Forelimb muscle (tissue), 1 donor: ENCODE measurements at places on chromosomes 6 and 20.

DNA sequence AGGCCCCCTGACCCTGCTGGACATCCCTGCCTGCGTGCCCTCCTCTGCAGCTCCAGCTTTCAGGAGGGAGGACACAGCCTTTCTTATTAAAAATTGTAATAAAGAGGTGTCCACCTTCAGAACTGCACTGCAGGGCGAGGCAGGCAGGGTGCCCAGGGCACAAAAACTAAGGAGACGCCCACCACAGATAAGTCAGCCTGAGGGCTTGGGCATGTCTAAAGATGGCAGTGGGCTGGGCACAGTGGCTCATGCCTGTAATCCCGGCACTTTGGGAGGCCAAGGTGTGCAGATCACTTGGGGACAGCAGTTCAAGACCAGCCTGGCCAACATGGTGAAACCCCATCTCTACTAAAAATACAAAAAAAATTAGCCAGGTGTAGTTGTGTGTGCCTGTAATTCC, 7.0 kb upstream of the C20orf144 start:
- DNase-seq, result no peak

DNA sequence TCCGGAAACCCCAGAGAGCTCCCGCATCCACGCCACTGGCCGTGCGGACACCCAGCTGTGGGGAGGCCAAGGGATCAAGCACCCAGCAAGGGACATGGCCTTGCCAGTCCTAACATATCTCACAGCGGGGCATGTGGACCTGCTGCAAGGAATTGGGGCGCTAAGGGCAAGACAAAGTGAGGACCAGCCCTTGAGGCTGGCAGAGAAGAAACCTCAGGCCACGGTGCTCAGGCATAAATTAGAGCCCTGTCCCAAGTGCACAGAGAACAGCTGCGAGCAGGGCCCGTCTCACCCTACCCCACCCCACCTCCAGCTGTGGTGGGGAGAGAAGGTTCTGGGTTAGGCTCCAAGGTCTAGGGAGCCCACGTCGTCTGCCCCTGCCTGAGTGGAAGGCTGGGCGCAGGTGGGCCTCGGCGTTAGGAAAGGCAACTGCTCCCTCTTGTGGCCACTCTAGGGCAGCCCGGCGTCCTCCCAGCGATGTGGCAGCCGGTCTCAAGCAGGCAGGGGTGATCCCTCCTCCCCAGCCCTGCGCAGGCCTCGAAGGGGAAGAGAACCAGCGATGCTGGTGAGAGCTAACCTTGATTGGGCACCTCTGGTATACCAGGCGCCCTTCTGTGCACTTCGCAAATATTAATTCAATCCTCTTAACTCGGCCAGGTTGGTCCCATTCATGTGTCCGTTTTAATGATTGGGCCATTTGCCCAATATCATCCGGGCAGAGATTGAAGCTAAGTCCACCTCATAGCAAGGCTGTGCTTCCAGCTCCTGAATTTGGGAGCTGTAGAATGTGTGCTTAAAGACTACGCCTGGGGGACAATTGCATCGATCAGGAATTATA, 235.8 kb downstream of the NFATC2 start:
- DNase-seq, result peak; percentile 17

GRCh38 chr20:64241061-64241460, 14.5 kb upstream of the PCMTD2 start:
- DNase-seq, result no peak

DNA sequence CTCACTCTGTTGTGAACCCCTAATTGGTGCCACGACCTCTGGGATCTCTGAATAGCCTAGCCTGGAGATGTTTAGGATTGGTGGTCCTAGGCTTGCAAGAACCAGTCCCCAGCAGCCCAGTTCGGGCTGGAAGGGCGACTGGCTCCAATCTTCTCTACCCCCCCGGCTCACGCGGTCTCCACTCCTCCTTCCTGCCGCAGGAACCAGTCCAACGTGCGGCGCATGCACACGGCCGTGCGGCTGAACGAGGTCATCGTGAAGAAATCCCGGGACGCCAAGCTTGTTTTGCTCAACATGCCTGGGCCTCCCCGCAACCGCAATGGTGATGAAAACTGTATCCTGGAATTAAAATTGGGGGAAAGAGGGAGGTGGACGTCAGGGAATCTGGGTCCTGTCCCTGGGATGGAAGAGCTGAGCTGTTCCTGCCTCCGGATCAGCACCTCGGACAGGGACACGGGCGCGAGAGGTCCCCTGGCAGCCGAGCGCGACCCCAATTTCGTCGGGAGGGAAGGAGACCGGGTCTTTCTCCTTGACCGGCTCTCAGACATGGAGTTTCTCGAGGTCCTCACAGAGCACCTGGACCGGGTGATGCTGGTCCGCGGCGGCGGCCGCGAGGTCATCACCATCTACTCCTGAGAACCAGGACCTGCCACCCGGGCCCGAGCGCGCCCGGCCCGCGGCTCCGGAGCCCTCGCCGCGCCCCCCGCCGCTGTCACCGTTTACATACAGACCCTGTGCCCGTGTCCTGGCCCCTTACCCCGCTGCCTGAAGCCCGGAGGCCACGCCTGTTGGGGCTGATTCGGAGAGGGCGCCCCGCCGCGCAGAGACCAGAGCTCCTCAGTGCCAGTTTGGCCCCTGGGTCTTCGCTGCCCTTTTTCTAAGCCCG, 28.2 kb downstream of the SLC12A5 start:
- DNase-seq, result no peak

DNA sequence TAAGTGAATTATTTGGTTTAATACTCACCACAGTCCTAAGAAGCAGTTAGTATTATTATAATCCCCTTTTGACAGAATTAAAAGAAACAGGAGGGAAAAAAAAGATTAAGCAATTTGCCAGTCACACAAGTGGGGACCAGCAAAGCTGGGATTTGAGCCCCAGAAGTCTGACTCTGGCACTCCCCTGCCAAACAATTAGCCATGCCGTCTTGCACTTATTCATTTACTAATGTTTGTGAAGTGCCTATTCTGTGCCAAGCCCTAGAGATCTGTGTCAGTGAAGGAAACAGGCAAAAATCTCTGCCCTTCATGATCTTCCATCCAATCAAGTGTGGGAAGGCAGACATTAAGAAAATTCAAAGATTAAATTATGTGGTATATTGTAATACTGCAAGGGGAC, 126.0 kb upstream of the TOP1 start:
- no peak for DNase-seq

DNA sequence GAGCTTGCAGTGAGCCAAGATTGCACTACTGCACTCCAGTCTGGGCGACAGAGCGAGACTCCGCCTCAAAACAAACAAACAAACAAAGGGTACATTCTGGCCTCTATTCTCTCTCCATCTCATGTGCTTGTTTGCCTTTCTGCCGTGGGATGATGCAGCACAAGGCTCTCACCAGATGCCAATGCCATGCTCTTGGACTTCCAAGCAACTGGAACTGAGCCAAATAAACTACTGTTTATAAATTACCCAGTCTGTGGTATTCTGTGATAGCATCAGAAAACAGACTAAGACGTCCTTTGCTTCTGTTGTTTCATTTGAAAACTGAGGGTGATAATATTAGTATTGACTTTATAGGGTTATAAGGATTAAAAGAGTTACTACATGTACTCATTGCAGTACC, 3.6 kb upstream of the BRD2 start:
- no peak for DNase-seq

DNA sequence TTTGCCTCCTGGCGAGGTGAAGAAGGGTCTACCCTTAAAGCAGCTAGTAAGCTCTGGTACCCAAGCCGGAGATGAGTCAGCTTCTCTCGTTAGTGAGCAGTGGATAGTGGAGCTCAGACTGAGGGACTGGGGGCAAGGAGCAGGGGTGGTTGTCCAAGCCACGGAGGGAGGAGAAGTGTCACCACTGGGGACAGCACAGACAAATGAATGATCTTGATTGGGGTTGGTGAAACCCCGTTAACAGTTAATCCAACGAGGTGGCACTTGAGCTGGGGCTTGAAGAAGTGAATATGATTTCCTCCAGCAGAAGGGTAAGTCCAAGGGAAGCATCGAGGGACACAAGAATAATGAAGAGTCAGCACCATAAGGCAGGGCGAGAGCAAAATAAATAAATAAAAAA, 43.0 kb downstream of the JARID2 start:
- DNase-seq, result no peak

- DNase-seq, result no peak
Observed at GRCh38 chr6:53035549-53036213, 29.5 kb upstream of the FBXO9 start.

DNA sequence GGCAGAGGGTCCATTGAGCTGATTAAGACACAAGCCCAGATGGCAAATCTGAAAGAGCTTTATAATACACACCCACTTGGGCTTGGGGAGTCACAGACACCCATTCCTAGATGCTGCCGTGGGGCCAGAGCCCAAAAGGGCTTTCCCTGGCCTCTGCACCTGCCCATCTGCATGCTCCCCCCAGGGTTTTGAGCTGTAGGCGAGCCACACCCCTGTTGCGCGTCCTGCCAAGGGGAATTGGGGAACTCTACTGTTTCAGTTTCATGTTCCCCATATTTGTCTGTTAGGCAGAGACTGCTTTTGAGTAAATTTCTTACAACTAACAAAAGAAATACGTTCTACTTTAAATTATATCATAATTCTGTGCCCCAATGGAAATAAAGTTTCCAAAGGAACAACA, 52.9 kb upstream of the FNDC1 start:
- no peak for DNase-seq

GRCh38 chr6:26104457-26105108, 17.4 kb downstream of the HFE start:
- no peak for DNase-seq

DNA sequence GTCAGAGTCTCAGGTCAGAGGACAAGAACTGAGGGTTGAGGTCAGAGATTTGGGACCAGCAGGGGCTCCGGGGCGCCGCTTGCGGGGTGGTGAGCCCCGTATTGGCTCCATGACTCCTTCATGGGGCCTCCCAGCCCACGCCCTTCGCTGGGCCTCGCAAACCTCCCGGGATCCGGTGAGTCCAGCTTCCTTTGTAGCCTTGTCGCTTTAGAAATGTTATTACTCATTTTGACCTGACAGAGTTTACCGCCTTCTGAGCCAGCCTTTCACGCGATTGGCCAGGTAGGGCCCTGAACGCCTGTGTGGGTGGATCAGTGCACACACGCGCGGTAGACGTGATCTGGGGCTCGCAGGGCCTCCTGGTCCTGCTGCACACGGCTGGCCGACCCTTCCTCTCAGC, 181.1 kb downstream of the ERMARD start:
- DNase-seq, result no peak

DNA sequence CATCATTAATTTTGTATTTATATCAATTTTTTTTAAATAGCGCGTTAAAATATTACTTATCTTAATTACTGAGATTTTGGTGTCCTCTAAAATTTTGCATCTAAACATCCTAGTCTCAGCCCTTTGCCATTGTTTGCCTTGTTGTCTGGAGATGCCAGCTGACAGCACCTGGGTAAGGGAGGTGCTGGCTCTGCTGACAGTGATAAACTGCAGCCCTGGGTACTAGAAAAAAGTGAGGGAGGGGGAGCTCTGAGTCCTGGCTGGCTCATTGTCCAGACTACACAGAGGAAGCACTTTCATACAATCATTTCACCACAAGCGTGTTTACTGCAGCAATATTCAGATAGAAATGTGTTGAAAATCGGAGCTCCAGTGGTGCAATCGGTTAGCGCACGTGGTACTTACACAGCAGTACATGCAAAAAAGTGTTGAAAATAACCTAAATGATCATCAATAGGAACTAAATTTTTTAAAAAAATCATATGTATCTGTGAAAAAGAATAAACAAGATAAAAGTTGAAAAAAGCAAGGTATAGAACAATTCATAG, 18.5 kb upstream of the UBR2 start:
- DNase-seq, result no peak

DNA sequence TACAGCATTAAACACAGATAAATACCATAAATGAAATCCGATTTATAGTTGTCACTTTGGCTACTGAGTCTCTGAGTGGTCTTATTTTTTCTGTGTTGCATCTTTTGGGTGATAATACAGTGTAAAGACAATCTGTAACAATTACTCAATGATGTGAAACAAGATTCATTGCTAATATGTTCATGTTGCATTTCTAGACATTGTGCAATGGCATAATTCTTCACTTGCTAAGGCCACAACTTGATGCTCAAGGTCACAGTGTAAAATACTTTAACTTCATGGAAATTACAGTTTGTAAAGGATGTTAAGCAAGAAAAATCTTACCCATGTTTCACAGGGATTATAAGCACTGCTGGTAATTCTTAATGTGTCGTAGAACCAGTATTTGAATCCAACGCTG, 74.9 kb upstream of the SMLR1 start:
- DNase-seq, result no peak

DNA sequence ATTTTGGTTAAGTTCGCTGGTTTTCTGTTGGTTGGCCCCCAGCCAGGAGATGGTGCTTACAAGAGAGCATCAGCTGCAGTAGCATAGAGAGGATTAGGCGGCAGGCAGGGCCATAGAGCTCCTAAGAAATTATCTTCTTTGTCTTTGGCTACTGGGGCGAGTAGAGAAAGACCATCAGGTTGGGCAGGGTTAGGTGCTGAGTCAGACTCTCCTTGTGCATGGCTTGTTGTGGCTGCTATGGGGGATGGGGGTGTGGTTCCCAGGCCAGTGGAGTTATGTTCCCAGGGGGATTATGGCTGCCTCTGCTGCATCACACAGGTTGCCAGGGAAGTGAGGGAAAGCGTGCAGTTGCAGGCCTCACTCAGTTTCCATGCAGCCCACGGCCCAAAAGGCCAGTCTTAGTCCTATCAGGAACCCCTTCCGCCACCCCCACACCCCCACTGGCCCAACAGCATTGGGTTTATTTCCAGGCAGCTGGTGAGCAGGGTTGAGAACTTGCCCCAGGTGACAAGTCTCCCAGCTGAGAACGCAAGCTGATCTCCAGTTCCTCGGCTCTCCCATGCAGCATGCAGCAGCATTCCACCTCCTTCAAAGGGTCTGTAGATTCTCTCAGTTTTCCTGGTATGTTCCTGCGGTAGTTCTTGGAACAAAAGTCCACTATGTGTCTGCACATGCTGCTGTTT, 243.7 kb downstream of the UTRN start:
- no peak for DNase-seq

- DNase-seq, result no peak
Observed at GRCh38 chr6:11346516-11346915, 114.0 kb upstream of the NEDD9 start.

DNA sequence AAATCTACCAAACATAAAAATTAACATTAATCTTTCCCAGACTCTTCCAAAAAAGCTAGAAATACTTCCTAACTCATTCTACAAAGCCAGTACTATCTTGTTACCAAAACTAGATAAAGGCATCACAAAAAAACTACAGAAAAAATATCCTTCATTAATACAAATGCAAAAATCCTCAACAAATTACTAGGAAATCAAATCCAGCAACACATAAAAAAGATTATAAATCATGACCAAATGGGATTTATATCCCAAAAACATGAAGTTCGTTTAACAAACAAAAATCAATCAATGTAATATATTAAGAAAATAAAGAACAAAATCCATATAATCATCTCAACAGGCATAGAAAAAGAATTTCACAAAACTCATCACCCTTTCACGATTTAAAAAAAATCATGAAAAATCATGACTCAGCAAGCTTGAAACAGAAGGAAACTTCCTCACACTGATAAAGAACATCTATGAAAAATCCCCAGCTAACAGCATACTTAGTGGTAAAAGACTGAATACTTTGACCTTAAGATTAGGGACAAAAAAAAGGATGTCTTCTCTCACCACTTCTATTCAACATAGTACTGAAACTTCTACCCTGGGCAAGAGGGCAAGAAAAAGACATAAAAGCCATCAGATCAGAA, 43.2 kb downstream of the RANBP9 start:
- DNase-seq, result no peak
